ENCODE measurements at places on chromosomes 5 and 9.

DNA sequence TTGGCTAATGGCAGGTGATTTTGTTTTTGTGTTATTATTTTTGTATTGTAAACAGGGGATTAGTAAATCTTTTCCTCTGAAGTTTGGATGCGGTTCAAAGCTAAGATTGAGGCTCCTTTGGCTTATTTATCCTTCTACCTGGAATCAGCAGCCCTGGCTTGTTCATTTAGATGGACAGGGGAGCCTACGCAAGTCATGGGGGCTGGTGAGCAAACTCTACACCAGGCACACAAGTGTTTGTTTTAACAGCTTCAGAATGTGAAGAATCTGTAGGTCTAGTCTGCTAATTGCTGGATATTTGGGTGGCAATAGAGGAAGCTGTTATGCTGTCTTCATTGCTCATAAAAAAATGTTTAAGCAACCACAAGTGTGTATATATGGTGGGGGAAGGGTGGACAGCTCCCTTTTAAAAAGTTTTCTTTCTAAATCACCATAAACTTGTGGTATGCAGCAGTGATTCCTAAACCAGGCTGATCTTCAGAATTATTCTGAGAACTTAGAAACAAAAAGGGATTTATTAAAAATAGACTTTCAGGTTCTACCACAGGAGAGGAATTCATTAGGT lies 20.7 kb downstream of the ZNF462 start:
- no peak for DNase-seq

- DNase-seq: no peak
Observed at GRCh38 chr9:98973576-98973975, 29.9 kb downstream of the COL15A1 start.

DNA sequence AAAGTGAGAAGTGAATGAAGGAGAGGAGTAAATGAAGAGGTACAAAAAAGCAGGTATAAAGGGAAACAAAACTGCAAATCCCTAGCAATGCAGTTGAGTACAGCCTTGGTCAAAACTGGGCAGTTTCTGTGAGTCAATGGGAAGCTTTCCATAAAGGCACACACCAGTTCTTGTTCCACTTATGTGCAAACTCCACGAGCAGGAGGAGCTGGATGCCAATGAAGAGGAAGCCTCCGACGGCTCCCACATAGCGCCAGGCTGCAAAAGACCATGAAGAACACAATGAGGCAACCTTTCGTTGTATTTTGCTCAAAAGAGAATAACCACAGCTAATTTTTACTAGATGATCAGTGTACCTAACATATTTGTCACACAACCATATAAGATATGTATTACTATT lies 81.1 kb downstream of the SERINC5 start:
- no peak for DNase-seq

- DNase-seq: no peak
Observed at GRCh38 chr9:114947058-114947457, 16.7 kb upstream of the TNFSF8 start.

DNA sequence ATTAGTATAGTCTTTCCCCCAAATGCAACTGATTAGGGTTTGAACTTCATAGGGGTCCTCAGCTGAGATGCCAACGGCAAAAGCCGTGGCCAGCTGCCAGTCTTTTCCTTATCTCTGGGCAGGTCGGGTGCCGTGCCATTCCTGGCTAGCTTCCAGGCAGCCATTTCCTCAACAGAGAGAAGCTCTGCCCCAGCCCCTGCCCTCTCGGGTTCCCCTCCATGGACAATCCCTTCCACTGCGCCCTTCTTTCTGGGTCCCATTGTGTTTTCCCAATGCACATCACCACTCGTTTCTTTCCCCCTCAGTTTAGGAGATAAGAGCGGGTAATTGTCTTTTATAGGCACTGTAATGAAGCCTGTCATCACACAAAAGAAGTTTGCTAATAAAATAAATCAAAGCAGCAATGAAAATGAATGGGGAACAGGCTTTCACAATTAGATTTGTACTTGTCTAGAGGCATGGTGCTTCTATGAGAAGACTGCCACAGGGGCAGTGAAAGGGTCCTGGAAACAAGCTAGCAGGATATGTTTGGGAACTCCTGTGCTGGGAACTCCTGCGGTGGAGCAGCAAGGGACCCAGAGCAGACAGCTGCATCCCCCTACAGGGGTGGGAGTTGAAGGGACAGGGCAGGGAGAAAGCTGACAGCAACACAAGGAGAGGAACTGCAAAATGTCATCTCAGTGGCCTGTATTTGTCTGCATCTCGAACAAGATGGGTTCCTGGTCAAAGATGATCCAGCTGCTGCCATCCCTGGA lies 48.0 kb upstream of the SAP30L start:
- no peak for DNase-seq

- DNase-seq: no peak
Observed at GRCh38 chr9:136937186-136938001, 7.1 kb downstream of the FBXW5 start.

GRCh38 chr9:38339496-38339895 lies 53.0 kb upstream of the ALDH1B1 start:
- DNase-seq: no peak

DNA sequence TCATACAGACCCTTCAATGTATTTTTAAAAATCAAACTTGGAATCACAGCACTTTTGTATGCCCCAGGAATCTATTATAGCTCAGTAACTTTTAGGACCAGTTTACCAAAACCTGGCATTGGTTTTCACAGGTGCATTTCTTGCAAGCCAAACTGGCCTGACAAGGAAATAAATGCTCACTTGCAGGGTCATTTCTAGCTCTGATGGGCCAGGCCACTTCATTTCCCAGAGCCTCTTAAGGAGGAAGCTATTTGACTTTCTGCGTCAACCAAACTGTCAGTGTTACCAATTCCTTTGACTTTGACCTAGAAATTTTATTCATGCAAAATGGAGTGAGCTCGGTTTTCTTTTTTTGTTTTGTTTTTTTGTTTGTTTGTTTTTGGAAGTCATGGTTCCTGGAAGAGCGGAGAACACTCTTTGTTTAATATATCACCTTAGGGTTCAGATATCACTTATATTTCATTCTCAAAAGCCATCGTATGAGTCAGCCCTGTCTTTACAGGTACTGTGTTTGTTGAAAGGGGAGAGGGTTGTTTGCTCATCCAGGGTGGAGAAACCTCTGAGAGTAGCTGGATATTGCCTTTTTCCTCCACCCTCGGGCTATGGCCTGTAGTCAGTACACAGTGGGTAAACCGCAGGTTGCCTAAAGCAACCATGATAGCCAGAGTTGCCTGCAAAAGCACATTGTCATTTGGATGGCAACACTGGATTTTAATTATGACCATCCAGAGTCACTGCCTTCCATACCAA lies 58.9 kb downstream of the GNA14 start:
- no peak for DNase-seq

DNA sequence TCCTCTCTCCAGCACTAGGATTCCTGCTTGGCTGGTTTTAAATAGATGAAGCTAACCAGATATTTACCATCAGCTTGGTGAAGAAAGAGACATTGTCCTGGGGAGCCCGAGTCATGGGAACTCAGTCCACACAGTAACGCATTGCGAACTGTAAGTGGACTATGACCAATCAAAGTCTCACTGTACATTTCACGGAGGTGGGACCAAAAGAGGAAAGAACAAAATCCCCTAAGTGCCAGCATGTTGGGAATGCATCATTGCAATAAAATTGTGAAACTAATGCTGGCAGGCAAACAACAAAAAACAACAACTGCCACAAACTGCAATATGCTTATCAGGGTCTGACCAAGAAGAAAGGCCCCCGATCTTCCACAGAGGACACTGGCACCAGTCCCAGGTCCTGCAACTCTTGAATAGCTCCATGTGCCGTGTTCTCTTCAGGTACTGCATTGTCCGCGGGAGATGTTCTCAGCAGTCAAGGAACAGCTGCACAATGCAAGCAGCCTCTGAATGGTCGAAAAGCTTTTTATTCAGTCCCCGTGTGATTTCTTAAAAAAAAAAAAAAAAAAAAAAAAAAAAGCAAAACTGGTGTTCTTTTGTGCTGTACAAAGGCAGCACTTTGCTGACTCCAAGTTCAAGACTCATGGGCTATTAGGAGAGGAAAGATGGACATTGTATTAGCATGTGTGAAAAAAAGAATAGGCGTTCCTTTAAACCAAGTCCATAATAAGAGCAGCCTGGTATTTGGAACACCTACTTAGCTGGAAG lies 38.1 kb downstream of the SEMA6A start:
- no peak for DNase-seq

DNA sequence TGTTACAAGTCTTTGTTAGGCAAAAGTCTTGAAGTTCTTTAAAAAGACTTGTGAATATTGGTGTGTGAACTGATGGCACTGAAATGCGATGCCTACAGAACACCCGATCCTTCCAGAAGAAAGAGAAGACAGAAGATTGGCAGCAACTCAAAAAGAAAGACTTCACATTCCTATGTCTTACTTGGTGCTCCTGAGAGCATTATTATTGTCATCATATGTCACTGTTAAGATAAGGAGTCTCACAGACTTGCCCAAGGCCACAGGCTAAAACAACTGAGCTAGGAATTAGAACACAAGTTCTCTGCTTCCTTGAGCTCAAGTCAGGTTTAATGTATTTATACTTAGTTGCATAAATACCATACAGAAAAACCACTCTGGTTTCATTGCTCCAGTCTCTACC lies 198.0 kb downstream of the PARP8 start:
- no peak for DNase-seq

GRCh38 chr9:79387101-79387835 lies 184.5 kb upstream of the TLE4 start:
- DNase-seq: no peak

GRCh38 chr5:115850744-115851416 lies 9.1 kb downstream of the AP3S1 start:
- DNase-seq: no peak

Data from stimulated activated CD4-positive, alpha-beta T cell treated with anti-CD3 and anti-CD28 coated beads, Interleukin-1b, Interleukin-23, amount 100 ng/mL, for 4 hours (primary cell).